ENCODE measurements at places on chromosomes 12 and 14.

GRCh38 chr12:24505366-24506015, 443.4 kb downstream of the BCAT1 start:
- DNase-seq: no peak

GRCh38 chr12:110763583-110763982, 20.9 kb upstream of the PPP1CC start:
- no peak for DNase-seq

- DNase-seq: no peak
Measured at GRCh38 chr14:81281332-81281731, 60.6 kb upstream of the GTF2A1 start.

DNA sequence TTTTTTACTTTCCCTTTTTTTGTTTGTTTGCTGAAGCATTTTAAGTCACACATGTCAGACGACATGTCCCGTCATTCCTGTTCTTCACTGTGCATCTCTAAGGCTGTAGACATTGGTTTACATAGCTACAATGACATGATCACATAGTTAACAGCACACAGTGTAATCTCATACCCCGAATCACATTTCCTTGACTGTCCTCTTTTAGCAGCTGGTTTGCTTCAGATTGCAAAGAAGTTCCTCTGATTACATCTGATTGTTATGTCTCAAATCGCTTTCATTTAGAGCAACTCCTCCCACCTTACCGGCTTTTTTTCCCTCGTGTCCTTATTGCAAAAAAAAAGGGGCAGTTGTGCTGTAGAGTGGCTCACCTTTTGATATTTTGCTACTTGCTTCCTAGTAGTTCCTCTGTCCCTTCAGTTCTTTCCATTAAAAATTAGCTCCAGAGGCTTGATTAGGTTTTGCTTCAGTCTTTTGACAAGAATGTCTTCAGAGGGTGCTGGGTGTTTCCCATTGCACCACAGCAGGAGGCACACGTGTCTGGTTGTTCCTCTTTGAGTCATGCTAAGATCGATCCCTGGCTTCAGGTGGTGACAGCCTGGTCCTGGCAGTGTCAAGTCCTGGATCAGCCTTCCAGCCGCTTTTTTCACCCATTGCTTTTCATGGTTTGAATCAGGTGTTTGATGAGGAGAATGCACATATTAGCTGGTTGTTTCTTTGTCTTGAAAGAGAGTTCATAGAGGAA, 35.0 kb downstream of the ZNF664 start:
- no peak for DNase-seq

- DNase-seq: no peak
Measured at GRCh38 chr12:76720068-76720467, 43.8 kb upstream of the ZDHHC17 start.

- DNase-seq: no peak
Measured at GRCh38 chr14:23520899-23521533, 30.5 kb downstream of the ZFHX2 start.

- DNase-seq: no peak
Measured at GRCh38 chr12:47509398-47509851, 196.4 kb downstream of the RPAP3 start.

GRCh38 chr12:3553681-3554370, 62.8 kb downstream of the PRMT8 start:
- no peak for DNase-seq

- peak; percentile 64 for DNase-seq
Measured at GRCh38 chr12:49622501-49623141, 740 bp upstream of the PRPF40B start.

GRCh38 chr12:91215940-91216454, 33.4 kb upstream of the DCN start:
- no peak for DNase-seq

DNA sequence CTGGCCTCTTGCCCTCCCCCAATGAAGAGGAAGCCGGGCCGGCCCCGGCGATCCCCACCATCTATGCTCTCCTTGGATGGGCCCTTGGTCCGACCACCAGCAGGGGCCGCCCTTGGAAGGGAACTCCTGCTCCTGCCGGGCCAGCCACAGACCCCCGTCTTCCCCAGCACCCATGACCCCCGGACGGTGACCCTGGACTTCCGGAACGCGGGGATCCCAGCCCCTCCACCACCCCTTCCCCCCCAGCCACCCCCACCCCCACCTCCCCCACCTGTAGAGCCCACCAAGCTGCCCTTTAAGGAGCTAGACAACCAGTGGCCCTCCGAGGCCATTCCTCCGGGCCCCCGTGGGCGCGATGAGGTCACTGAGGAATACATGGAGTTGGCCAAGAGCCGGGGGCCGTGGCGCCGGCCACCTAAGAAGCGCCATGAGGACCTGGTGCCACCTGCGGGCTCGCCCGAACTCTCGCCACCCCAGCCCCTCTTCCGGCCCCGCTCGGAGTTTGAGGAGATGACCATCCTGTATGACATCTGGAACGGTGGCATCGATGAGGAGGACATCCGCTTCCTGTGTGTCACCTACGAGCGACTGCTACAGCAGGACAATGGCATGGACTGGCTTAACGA, 19.4 kb downstream of the SETD1B start:
- DNase-seq: peak; percentile 40

- DNase-seq: no peak
Measured at GRCh38 chr14:53380052-53380866, 227.1 kb upstream of the DDHD1 start.

DNA sequence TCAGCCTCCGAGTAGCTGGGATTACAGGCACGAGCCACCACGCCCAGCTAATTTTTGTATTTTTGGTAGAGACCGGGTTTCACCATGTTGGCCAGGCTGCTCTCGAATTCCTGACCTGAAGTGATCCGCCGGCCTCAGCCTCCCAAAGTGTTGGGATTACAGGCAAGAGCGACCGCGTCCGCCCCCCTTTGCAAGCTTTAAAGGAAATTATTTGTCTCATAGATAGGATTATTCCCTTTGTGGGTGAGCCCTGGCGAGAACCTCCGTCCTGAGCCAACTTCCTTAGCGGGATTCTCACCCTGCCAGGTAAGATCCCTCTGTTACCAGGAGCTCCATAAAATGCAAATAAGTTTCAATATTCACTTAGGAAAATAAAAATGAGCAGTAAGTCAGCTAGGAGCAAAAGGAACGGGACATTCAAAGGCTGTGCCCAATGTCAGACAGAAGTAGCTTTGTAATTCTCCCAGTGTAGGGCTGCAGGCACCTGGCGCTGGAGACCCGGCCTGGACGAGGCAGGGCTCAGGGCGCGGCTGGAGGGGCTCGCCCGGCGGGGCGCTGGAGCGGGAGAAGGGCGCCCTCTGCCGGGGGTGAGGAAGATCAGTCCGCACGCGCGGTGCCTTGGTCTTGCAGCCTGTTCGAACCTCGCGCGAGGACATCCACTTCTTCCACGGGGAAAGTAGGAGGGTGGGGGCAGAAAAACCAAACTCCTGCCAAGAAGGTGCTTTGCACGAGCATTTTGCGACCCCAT, 47.2 kb upstream of the PLXNC1 start:
- DNase-seq: peak; percentile 87

DNA sequence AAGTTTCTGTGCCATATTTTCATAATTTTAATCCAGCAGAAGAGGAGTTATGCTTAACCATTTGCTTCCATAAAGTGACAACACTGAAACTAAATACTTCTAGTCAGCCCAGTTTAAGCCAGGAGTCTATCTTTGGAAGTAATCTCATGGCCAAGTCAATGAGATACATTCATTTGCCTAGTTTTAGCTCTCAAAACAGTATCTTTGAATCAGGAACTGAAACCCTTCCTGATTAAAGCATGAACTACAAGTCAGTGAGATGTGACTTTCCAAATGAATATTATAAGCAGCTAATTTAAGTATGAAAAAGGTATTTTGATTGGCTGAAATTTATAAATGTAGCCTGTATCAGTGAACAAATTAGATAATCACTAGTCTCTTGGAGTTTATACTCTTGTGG, 491.5 kb downstream of the SLC6A15 start:
- no peak for DNase-seq

- no peak for DNase-seq
Measured at GRCh38 chr12:114835031-114835430, 151.1 kb upstream of the TBX3 start.

DNA sequence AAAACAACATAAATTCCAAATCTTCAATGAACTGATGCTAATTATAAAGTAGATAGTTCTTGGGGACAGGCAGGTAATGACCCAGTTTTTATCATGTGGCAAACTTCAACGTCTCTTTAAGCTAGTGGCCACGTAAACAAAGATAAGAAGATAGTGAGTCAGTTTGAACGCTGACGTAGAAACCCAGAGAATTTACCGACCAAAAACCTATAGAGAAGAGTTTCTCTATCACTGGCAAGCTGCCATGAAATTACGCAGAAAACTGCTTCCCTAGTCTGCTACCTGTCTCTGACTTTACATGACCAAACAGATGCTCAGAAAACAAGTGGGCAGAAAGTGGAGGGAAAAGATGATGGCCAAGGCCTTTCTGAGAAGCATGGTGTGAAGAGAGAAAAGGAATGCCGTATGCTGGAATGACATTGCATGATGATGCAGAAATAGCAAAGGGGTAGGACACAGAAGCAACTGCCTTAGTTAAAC, 136.3 kb downstream of the ITPR2 start:
- DNase-seq: no peak

DNA sequence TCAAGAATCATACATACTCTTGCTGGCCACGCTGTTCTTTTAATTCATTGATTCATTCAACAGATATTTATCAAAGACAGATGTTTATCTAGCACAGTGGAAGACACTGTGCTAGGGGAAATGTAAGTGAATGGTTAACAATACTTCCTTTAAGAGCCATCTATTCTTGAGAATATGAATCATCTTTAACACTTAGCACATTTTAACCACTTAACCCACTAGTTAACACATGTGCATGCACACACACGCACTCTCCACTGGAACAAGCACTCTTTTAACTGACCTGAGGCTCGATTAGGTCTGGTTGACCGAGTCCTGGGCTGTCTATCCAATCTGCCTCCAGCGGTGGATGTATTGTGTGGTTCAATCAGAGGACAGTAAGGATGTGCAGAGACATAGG, 34.6 kb downstream of the LMNTD1 start:
- DNase-seq: no peak

- peak; percentile 83 for DNase-seq
Measured at GRCh38 chr14:60349663-60350365, 100.8 kb downstream of the PPM1A start.

- no peak for DNase-seq
Measured at GRCh38 chr12:24730489-24730896, 218.4 kb downstream of the BCAT1 start.

DNA sequence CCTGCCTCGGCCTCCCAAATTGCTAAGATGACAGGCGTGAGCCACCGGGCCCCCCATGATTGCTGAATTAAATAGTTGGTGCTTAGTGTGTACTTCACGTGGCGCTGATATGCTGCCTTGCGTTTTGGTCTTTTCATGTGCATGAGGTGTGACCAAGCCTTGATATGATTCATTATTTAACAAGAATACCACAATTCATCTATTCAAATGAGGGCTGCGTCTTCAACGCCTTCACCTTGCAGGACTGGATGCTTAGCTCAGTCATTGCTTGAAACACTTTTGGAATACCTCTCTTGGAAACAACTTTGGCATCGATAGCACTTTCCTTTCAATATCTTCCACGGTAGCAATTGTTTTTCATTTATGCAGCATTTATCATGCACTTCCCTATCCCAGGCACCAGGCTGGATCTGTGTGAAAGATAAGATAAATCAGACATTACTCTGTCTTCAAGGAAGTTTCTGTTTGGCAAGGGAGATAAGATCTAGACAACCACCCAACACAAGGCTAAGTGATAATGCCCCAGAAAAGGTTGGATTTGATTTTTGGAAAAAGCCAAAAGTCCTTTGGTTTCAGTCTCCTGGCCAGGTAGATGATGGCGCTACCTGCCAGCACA, 1.3 kb upstream of the TEAD4 start:
- no peak for DNase-seq

GRCh38 chr14:79062226-79062625, 892.1 kb downstream of the NRXN3 start:
- no peak for DNase-seq

- DNase-seq: no peak
Measured at GRCh38 chr12:50518090-50518489, 13.3 kb downstream of the DIP2B start.

DNA sequence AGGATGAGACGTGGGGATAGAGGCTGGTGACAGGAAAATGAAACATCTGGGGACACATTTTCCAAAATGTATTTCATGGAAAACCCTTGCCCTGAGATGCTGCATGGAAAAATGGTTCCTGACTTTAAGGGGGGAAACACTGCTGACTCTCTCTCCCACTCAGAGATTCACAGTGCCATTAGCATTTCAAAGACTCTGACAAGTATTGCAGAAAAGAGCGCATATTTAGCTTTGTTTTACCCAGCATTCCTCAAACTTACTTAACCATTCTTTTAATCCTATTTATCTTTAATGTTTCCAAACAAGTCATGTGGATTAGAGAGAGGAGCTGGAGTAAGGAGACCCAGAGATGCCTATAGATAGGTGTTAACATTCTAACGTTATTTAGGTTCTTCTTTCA, 141.8 kb upstream of the DYRK2 start:
- peak; percentile 25 for DNase-seq

GRCh38 chr14:104694991-104695659, 5.7 kb downstream of the INF2 start:
- DNase-seq: no peak

DNA sequence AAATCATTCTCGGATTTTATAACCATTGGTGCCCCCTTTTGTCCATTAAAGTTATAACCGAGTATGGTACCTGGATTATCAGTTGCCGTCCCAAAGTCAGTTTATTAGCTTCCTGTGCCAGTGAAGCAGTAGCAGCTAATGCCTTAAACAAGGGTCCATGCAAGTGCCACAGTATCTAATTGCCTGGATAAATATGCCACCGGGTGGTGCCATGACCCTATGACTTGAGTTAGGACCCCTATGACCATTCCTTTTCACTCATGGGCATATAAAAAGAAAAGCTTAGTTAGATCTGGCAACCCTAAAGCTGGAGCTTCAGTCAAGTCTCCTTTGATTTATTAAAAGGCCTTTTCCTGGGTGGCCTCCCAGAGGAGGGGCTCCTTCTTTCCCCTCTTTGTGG, 1314.6 kb downstream of the TMEM121 start:
- no peak for DNase-seq

- peak; percentile 69 for DNase-seq
Measured at GRCh38 chr12:93025145-93026103, 96.3 kb upstream of the EEA1 start.

GRCh38 chr12:6322352-6322751, 11.9 kb downstream of the PLEKHG6 start:
- no peak for DNase-seq

GRCh38 chr12:57230381-57231155, 1.1 kb downstream of the SHMT2 start:
- DNase-seq: no peak

- no peak for DNase-seq
Measured at GRCh38 chr12:80178846-80179245, 79.5 kb downstream of the OTOGL start.

DNA sequence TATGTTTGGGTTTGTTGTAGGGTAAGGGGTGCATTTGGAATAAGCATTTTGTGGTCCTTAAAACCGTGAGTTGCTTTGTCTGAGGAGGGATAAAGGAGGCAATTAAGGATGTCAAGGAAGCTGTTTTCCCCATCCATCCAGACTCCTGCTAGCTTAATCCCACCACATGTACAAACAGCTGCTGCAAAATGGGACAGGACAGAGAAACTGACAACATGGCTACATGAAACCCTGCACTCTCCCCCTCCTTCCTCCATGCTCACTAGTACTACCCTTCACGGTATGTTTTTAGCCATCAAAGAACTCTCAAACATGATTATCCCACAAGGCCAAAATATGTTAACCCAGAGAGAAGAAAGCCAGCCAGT, 20.6 kb downstream of the ST8SIA1 start:
- no peak for DNase-seq

- DNase-seq: no peak
Measured at GRCh38 chr12:81546811-81547210, 212.3 kb downstream of the PPFIA2 start.

- no peak for DNase-seq
Measured at GRCh38 chr14:104435147-104436046, 144.2 kb upstream of the C14orf180 start.

All from GM23338 (cell line).